ENCODE measurements at places on chromosomes 6 and 20.

DNA sequence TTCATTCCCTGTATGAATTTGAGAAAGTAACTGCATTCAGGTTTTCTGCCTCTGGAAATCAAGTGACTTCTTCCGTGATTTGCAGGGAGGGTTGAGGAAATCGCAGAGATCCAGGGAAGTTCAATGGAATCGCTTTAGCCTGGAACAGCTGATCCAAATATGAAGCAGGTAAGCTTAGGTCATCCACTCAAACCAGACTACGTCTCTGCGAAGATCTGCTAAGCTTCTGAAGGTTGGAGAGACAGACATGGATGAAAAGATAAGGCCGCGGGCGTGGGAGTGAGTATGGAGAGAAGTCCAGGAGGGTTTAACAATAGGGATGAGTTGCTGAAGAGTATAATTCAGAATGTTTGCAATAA lies 34.2 kb upstream of the BTN3A2 start:
- H3K4me1 ChIP-seq: no peaks in the 10 kb centered on the region
- H3K4me3 ChIP-seq: no peak overlapping the region
- H3K27ac ChIP-seq: no peak overlapping the region
- peaks cover 38% of the 10 kb centered on the region for H3K27me3 ChIP-seq
- no peak for DNase-seq
- H3K36me3 ChIP-seq: no peaks in the 10 kb centered on the region

DNA sequence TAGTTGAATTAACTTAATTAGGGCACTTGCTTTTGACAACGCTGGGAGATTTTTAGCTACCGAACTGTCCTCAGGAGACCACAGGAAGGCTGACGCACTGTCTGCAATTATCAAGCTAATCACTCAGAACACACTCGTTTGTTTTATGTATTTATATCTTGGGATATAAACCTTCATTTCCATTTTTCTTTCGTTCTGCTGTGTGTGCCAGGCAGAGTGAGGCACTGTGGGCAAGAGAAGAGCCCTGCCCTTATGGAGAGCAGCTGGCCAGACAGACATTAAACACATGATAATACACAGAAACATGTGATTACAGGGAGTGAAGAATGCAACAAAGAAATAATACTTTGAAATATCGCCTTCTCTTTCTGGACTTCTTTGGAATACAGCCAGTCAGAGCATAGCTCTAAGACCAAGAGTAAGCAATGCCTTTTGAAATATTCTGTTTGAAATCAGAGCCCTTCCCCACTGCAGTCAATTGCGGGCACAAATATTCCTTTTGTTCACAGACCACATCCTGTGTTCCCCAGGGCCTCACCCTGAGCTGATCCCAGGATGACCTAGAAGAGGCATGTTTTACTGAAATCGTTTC lies 96.8 kb downstream of the ANKRD60 start:
- no peaks in the 10 kb centered on the region for H3K36me3 ChIP-seq
- no peaks in the 10 kb centered on the region for H3K27me3 ChIP-seq
- no peak overlapping the region for H3K4me3 ChIP-seq
- H3K4me1 ChIP-seq: no peaks in the 10 kb centered on the region
- H3K27ac ChIP-seq: no peak overlapping the region
- DNase-seq: peak; percentile 26

DNA sequence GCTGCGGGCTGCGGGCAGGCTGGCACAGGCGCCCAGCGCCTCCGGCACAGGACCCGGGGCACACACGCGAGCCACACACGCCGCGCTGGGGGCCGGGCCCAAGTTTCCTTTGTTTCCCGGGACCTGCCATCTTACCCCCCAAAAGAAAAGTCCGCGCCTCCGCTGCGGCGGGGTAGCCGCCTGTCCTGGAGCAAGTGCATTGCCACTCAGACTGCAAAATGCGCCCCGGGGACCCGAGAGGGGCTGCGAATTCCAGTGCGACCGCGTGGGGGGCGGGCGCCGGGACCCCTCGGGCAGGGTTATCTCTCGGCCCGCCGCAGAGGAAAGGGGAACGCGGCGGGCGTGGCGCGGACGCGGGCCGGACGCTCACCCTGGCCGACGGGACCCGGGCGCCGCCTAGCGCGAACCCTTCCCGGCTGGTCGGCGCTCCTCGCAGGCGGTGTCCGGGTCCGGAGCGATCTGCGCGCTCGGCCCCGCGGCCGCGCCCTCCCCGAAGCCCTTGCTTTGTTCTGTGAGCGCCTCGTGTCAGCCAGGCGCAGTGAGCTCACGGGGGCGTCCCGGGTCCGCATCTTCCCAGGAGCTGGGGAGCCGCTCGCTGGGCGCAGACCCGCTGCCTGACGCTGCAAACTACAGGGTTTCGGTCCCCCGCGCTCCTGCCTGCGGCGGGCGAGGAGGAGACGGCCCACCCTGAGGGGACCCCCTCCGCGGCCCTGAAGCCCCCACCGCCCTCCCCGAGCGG lies 639 bp upstream of the CD24 start:
- H3K27me3 ChIP-seq: peaks cover 40% of the 10 kb centered on the region
- no peak for DNase-seq
- no peaks in the 10 kb centered on the region for H3K36me3 ChIP-seq
- H3K4me3 ChIP-seq: peak overlapping the region; percentile 57
- H3K27ac ChIP-seq: no peak overlapping the region

DNA sequence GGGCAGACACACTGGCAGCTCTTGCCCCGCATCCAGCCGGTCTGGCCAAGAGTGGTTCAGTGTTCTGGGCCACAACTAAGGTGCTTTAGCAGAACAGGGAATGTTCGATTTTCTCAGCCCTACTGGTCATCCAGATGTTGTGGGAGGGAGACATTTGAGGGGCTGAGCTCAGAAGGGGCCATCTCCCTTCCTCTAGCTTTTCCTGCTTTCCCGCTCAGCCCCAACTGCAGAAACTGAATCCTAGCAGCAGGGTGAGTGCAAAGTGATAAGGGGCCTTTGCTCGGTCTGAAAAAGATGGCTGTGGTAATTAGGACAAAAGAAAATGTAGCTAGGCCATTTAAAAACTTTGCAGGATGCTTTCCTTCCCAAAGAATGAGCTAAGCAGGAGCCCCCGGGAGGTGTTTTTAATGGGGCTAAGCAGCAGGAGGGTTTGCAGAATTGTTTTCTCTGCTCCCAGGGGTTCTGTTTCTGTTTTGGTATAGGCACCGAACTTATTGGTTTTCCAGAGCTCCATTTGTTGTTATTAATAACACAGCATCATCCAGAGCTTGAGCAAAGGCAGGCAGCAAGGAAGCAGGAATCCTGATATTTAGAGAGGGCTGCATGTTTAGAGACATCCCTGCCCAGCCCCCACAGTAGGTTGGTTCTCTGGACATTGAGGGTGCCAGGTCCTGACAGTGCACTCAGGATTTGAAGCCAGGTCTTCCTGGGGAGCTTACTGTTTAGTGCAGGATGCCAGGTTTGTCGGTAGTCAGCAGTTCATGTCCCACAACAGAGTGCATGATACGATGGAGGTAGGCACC lies 210.9 kb downstream of the SLC24A3 start:
- H3K4me1 ChIP-seq: no peaks in the 10 kb centered on the region
- no peaks in the 10 kb centered on the region for H3K36me3 ChIP-seq
- H3K27ac ChIP-seq: no peak overlapping the region
- H3K27me3 ChIP-seq: no peaks in the 10 kb centered on the region

All from right atrium auricular region (tissue), 2 donors.